ENCODE measurements at places on chromosomes 12 and 14.

DNA sequence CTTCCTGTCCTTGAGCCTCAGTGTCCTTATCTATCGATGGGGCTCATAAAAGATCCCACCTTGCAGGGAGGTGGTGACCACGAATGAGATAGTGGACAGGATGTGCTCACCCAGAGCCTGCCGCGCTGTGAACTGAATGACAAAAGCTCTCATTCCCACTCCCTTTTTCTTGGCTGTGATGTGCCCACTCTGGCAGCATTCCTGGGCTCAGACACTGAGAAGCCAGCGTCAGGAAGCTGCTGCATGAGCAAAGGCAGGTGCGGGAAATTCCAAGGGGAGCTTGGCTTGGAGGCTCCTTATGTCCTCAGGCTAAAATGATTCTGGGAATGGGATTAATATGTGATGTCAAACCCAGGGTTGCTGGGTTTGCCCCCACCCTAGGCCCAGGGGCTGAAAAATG lies 61.6 kb downstream of the EFCAB11 start:
- DNase-seq, result no peak

GRCh38 chr12:94678849-94679248 lies 28.5 kb upstream of the TMCC3 start:
- no peak for DNase-seq

DNA sequence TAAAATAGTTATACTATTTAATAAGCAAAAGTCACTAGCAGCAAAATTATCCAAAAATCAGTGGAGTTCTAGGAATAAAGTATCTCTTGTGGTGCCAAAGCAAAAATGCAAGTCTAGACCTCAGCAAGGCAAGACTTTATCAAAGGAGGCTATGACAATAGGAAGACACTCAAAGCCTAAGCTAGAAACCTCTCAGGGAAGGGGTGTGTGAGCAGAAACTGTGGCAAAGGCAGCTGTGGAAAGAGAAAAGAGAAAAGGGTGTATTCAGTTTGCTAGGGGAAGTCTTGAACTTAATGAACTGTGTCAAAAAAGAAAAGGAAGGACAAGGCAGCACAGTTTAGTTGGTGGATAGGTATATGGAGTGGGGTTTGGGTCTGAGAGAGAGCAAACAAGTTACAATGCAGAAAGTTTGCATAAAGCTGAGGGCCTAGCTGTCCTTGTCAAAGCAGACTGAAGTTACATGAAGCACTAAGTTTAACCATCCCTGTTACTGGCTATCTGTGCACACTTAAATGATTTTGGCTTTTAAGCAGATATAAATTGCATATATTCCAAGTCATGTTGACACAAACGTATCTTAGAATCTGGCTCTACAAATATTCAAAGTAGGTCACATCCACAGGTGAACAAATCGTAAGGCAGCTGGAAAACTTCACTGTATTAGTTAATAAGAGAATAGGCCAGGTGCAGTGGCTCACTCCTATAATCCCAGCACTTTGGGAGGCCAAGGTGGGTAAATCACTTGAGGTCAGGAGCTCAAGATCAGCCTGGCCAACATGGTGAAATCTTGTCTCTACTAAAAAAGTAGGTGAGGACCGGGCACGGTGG lies 31.0 kb upstream of the AMN1 start:
- no peak for DNase-seq

DNA sequence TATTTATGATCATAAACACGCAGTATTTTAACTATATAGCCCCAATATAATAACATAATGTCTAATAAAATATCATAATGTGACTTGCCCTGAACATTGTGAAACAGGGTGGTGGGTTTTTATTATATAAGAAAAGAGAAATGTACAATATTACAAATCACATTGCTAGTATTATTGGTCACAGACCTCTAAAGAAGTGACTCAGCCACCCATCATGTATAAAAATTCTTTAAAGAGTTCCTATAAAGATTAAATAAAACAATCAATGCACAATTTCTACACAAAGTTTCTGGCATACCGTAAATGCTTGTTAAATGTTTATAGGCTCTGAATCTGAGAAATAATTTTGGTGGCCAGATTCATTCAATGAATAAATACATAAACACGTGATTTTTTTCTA lies 28.9 kb downstream of the ABCC9 start:
- DNase-seq, result no peak

- DNase-seq, result no peak
Observed at GRCh38 chr12:10372559-10372958, 17.3 kb downstream of the KLRK1 start.

GRCh38 chr12:122423258-122424165 lies 1.0 kb upstream of the CLIP1 start:
- DNase-seq, result peak; percentile 32

- DNase-seq, result no peak
Observed at GRCh38 chr12:54136844-54137580, 51.8 kb downstream of the SMUG1 start.

GRCh38 chr14:52314595-52315354 lies 663 bp downstream of the PTGER2 start:
- DNase-seq, result peak; percentile 28

Measured in erythroblast (primary cell).